ENCODE measurements at places on chromosomes 6 and 20. TPM values are rescaled to one million over a fixed set of nuclear protein-coding genes. Genes with fewer than 3 reads are reported as not detected.

Gene LY6G5C
- 3.1 TPM for total RNA-seq

Gene NKX2-4
- not detected for total RNA-seq

- H3K27me3 ChIP-seq: no peaks in the 10 kb centered on the region
- no peak for DNase-seq
- no peak overlapping the region for H3K4me3 ChIP-seq
- H3K4me1 ChIP-seq: no peaks in the 10 kb centered on the region
These were observed 86.2 kb downstream of the VEGFA start for GRCh38 chr6:43856005-43856765.

DNA sequence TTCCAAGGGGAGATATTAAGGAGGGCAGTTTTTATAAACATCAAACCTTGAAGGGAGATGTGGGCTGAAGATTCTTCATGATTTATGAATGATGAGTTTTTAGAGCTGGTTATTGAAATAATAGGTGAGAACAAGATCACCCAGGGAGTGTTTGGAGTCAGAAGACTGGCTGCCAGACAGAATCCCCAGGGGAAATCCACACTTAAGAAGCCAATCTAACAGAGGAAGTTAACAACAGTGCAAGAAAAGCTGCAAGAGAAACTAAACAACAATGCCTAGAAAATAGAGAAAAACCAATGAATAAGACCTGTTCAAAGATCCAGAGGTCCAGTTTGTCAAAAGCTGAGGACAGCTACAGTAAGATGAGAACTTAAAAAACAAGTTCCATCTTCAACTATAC lies 167.9 kb upstream of the MAN1A1 start:
- H3K36me3 ChIP-seq: no peaks in the 10 kb centered on the region
- no peaks in the 10 kb centered on the region for H3K4me1 ChIP-seq
- peaks cover 5% of the 10 kb centered on the region for H3K27me3 ChIP-seq
- DNase-seq: no peak
- no peak overlapping the region for H3K27ac ChIP-seq

DNA sequence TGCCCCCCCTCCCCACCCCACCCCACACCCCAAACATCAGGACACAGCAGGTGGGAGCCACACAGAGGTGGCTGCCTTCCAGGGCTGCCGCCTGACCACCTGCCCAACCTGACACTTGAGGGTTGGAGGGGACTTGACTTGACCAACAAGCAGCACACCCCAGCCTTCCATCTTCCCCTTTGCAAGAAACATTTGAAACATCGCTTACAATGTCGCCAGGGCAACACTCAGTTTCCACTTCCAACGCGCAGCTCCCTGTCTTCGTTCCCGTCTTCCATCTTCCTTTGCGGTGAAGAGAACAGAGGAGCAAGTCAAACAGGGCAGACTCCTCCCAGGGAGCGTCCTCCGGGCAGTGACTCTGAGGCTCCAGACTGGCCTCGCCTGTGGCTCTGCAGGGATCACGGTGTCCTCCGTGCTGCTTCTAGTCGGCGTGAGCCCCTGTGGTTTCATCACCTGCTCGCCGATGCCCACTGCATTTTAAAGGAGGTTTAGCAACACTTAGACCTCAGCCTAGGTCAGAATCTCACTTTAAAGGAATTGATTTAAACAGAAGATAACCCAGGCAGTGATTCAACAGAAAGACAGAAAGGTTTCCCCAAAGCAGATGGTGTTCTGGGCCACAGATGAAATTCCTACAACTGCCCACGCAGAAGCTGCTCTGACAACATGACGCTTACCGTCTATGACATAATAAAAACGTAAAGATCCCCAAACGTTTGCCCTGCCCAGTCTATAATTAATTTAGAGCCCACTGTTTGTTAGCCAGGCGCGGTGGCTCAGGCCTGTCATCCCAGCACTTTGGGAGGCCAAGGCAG lies 130.8 kb downstream of the TAF4 start:
- H3K27ac ChIP-seq: no peak overlapping the region
- H3K4me3 ChIP-seq: no peak overlapping the region
- no peaks in the 10 kb centered on the region for H3K4me1 ChIP-seq
- H3K36me3 ChIP-seq: no peaks in the 10 kb centered on the region
- DNase-seq: no peak

DNA sequence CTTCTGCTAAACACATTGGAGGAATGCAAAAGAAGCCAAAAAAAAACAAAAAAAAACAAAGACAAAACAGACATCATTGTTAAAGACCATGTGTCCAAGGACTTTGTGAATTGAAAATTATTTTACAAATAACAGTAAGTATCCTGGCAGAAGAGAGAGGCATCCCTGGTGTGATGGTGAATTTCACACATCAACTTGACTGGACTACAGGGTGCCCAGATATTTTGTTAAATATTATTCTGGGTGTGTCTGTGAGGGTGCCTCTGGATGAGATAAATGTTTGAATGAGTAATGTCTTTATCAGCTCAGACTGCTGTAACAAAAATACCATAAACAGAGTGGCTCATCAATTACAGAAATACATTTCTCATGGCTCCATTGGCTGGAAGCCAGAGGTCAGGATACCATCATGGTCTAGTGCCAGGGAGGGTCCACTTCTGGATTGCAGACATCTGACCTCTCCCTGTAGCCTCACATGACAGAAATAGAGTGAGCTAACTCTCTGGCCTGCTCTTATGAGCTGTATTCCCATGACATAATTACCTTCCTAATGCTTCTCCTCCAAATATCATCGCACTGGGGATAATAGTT lies 12.2 kb upstream of the C6orf118 start:
- H3K27ac ChIP-seq: no peak overlapping the region
- H3K36me3 ChIP-seq: no peaks in the 10 kb centered on the region
- no peak for DNase-seq
- no peaks in the 10 kb centered on the region for H3K27me3 ChIP-seq
- no peaks in the 10 kb centered on the region for H3K4me1 ChIP-seq

- H3K4me3 ChIP-seq: no peak overlapping the region
- no peaks in the 10 kb centered on the region for H3K4me1 ChIP-seq
- no peaks in the 10 kb centered on the region for H3K27me3 ChIP-seq
- DNase-seq: no peak
- H3K27ac ChIP-seq: no peak overlapping the region
These were observed 94.6 kb downstream of the FOXA2 start for GRCh38 chr20:22489626-22490286.

DNA sequence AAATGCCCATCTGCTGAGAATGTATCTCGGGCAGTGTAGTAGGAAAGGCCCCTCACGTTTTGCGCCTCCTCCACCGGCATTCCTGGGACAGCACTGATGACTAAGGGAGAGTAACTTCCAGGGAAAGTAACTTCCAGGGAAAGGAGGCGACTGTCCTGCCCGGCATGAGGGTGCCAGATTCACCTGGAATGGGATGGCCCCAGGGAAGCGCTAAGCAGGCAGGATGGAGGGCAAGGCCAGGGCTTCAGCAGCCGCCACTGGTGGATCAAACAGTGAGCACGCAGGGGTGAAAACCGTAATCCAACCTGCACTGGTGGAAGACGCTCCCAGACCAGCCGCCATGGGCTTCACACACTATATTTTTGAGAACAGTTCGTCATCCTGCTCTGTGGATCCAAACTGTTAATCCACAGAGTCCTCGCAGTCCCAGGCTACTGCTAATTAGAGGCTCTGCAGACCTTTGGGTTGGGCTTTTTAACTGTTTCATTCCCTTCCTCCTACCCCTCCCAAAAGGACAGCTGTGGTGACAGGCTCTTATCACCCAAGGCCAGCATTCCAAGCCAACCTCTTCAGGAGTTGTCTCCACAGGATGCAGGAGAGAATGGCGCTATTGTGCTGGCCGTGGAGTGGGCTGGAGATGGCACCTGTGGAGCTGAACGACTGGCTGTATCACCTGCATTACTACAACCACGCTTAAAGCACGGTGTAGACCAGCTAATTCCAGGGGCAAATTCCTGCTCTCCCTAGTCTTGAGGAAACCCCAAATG lies 178.9 kb downstream of the DLL1 start:
- H3K36me3 ChIP-seq: no peaks in the 10 kb centered on the region
- no peak overlapping the region for H3K27ac ChIP-seq
- DNase-seq: no peak
- no peaks in the 10 kb centered on the region for H3K27me3 ChIP-seq
- H3K4me3 ChIP-seq: no peak overlapping the region

DNA sequence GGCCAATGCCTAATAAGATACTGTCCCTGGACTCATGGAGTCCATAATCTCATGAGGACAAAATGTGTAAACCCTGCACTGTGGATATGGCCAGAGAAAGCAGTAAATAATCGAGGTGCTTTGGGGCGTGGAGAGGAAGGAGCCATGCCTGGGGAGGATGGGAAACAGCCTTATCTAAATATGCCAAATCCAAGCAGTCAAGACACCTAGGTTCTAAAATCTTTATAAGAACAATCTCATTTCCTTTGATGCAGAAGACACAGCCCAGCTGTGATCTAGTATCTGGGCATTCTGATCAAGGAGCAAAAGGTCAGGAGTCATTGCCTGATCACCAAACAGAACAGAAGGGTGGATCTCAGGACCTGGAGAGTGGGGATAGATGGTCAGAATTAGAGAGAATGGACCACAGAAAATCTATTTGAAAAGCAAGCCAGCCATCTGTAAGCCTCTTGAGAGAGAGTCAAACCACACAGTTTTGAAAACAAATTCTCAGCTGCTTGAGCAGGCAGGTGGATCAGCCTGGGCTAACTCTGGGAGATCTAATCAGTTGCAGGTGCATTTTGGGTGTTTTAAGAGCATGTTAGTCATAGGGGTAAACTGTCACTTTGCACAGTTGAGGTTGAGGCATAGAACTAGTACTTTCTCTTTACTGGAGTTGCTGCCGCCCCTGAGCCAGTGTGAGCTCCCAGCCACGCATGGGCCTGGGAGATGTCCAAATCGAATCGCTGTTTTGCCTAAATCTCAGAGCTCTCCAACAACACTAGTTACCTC lies 130.8 kb upstream of the TNFAIP3 start:
- no peaks in the 10 kb centered on the region for H3K36me3 ChIP-seq
- peaks cover 19% of the 10 kb centered on the region for H3K4me1 ChIP-seq
- H3K27ac ChIP-seq: peak overlapping the region; percentile 73

DNA sequence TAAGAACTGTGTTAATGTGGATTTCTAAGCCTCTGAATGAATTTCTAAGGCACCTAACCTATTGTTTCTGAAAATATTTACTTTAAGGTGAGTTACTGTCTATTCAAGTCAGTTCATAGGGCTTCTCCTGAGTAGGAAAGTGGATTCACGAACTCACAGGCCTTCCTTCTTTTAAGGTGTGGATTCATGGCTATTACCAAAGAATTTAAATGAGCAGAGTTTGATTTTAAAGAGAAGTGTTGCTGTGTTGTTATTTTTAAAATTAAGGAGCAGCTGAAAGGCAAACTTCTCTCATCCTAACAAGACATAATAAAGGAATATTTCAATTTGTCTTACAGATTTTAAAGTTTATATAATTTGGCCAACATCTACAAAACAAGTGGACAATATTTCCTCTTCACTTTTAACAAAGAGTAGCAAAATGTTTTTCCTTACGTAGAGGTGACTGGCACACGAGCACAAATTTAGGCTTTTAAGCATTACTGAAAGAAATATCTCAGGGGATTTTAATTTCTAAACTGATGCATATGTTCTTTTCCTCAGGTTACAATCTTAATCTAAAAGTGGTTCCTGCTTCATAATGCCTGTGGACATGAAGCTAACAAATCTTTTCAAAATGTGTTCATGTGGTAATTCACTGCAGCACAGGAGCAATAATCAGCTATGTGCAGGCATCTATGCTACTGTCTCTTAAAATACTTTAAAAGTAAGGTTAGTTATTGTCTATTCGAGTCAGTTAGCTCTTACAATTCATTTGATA lies 602 bp upstream of the TSPYL4 start:
- H3K36me3 ChIP-seq: no peaks in the 10 kb centered on the region
- peak overlapping the region; percentile 91 for H3K4me3 ChIP-seq
- peak overlapping the region; percentile 97 for H3K27ac ChIP-seq
- no peaks in the 10 kb centered on the region for H3K27me3 ChIP-seq

- no peak overlapping the region for H3K4me3 ChIP-seq
- DNase-seq: no peak
- no peaks in the 10 kb centered on the region for H3K27me3 ChIP-seq
- H3K36me3 ChIP-seq: no peaks in the 10 kb centered on the region
- H3K4me1 ChIP-seq: no peaks in the 10 kb centered on the region
These were observed 244.5 kb upstream of the JARID2 start for GRCh38 chr6:15001326-15001910.

DNA sequence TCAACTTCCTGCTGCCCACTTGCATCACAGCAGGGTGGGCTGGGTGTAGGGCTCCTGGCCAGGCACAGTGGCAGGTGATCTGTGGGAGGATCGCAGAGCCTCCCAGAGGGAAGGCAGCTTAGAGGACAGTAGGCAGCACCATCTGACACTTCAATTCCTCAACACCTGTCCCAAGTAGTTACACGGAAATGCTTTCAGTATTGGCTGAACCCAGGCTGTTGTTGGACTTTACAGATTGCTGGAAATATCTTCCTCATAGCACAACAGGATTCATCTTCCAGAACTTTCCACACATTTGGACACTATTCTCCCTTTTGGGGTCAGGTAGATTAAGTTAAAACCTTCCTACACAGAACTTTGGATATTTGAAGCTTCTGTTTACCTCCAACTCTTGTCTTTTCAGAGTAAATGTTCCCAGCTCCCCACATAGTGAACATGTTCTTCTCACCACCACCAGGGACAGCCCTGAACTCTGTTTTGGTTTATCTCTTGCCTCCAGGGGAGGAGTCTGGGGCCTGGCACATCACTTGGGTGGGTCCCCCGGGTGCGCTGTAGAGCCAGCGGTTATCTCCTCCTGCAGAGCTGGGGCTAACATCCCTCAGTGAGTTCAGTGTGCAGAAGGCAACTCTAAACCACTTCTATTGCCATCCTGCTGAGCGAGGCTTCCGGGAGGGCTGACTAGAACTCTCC lies 3.5 kb upstream of the SLC22A2 start:
- no peaks in the 10 kb centered on the region for H3K36me3 ChIP-seq
- no peak overlapping the region for H3K27ac ChIP-seq

DNA sequence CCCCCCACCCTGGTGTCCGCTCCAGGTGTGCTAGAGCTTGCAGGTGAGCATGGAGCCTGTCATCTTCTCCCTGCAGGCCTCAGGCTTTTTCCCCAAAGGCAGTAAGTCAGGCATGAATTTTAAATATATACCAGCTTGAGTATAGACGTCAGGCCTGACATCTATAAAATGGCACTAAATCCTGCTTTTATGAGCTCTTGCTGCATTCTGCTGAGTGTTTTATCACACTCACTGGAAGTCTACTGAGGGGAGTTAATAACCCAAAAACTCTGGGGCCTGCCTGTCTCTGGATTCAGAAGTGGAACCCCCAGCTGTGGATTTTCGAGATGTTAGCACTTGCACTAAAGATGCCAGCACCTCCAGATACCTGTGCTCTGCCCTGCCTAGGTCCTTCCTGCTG lies 133.4 kb upstream of the TOP1 start:
- H3K4me1 ChIP-seq: no peaks in the 10 kb centered on the region
- H3K27me3 ChIP-seq: peaks cover 12% of the 10 kb centered on the region
- H3K27ac ChIP-seq: no peak overlapping the region
- H3K4me3 ChIP-seq: no peak overlapping the region

- H3K4me1 ChIP-seq: peaks cover 17% of the 10 kb centered on the region
- H3K27ac ChIP-seq: no peak overlapping the region
- no peaks in the 10 kb centered on the region for H3K36me3 ChIP-seq
- no peaks in the 10 kb centered on the region for H3K27me3 ChIP-seq
These were observed 229.7 kb upstream of the MARCKS start for GRCh38 chr6:113627480-113627879.

GRCh38 chr6:139027620-139028182 lies 844 bp upstream of the ABRACL start:
- no peaks in the 10 kb centered on the region for H3K36me3 ChIP-seq
- H3K27ac ChIP-seq: peak overlapping the region; percentile 86
- DNase-seq: peak; percentile 70
- H3K4me3 ChIP-seq: peak overlapping the region; percentile 89

GRCh38 chr6:157774153-157775135 lies 48.6 kb upstream of the SNX9 start:
- no peak overlapping the region for H3K27ac ChIP-seq
- peaks cover 3% of the 10 kb centered on the region for H3K4me1 ChIP-seq
- H3K36me3 ChIP-seq: no peaks in the 10 kb centered on the region
- DNase-seq: no peak

Measured in CD4-positive, CD25-positive, alpha-beta regulatory T cell (primary cell).